HuH-7.5 (cell line): ENCODE measurements at places on chromosomes 4 and X.

GRCh38 chr4:24793219-24794005, 2.0 kb upstream of the SOD3 start:
- no peak for DNase-seq

DNA sequence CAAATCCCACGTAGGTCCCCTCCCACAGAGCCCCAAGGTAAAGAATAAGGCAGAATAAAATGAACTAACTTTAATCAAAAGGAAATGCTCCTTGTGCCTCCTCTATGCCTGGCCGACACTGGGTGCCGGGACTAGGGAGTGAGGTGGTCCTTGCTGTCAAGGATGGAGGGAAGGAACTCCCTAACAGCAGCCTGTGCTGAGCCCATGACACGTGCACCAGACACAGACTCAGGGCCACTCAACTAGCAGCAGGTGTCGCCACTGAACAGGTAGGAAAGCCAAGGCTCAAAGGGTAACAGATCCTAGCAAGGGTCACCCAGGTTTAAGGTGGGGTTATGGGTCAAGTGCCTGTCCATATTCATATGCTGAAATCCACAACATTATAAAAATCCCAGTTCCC, 29.2 kb downstream of the MSX1 start:
- DNase-seq: no peak

GRCh38 chr4:45358573-45359506, 632.5 kb upstream of the GNPDA2 start:
- DNase-seq: no peak

DNA sequence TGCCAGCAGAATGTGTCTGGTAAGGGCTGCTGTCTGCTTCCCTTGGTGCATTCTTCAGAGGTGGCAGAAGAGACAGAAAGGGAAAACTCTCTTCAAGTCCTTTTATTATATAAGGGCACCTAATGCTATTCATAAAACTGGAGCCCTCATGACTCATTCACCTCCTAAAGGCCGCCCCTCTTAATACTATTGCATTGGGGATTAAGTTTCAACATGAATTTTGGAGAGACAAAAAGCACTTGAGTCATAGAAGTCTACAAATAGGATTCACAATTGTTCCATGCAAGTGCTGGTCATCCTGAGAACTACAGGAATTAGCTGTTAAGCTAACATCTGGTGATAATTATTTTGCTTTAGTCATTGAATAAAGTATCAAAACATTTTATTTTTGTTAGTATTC, 349.5 kb downstream of the HS3ST1 start:
- no peak for DNase-seq

GRCh38 chrX:15913146-15913545, 58.5 kb upstream of the AP1S2 start:
- no peak for DNase-seq

DNA sequence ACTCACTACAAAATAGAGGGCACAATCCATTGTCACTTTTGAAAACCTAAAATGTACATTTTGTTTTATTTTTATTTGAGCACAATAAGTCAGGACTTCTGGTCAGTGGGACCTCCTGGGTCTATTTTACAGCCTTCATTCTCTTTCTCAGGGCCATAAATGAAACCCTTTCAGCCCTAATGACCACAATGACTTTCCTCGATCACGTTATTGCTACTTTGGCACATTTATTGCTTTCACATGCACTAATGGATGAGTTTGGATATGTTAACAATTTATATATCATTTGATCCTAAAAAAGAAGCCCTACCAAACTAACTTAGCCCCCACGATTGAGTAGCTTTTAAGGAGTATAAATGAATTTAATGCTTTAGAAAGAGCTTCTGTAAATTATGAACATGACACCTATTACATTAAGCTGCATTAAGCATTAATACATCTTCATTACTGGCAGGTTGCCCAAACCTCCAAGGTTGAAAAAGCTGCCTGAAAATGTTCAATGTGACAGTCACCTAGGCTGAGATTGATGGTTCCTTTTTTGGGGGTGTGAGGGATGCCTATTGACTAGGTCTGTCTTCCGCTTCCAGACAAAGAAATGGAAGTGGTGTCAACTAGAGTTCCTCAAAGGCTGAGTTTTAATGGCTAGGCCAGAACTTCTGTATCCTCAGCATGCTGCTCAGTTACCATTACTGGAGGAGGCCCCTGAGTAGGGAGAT, 296.4 kb downstream of the GPAT3 start:
- DNase-seq: no peak

GRCh38 chrX:131917588-131917987, 105.5 kb upstream of the STK26 start:
- DNase-seq: no peak

DNA sequence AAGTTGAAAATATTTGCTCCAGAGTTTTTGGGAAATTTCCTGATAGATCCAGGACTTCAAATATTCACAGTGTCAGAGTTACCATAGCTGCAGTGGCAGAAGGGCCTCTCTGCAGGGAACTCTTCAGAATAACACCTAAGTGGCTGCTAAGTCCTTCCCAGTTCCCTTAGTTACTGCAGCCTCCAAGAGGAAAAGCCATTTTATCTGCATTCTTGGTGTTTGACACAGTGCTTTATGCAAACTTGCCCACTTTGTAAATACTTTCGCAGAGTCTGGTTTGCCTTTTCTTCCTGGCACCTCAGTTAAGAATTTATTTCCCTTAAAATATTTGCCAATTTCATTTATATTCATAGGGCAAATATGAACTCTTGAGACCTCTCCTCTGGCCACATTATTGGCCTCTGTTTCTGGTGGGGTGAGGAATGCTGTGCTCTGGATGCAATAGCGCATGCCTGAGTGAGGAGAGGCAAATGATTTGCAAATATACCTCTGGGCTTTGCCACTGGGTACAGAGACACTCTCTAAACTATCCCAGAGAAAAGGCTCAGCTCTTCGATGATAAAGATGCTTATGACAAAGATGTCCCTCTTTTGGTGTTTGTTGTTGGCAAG, 566.3 kb upstream of the NR3C2 start:
- no peak for DNase-seq

DNA sequence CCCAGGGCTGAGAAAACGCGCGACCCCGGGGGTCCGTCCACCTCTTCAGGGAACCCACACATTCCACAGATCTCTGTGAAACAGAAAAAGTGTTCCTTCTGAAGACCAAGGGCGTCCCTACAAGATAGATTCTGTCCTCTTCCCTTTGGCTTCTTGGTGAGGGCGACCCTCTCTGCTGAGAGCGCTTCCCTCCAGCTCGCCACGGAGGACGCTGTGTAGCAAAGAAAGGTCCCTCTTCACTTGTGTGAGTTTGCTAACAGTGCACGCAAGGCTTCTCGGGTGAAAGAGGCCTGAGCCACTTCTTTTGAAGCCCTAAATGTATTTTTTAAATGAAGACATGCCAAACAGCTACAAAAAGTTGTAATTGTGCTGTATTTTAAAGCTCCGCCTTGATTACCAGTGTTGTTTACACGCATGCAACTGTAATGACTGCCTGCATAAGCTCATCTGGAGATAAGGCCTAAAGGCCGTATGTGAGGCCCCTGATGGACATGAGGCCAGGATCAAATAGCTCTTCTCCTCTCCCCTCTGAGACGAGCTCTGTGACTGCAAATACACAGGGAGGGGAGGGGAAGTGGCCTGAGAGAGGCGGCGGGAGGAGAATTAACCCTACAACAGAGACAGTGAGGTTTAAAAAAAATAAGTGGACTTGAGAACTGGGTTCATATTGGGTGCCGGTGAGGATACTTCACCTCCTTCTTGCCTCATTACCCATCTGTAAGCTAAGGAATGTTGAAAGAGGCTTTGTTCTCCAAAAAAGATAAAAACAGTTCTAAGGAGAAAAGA, 95.5 kb downstream of the SOWAHB start:
- no peak for DNase-seq

GRCh38 chr4:37754410-37755185, 68.4 kb upstream of the RELL1 start:
- no peak for DNase-seq

DNA sequence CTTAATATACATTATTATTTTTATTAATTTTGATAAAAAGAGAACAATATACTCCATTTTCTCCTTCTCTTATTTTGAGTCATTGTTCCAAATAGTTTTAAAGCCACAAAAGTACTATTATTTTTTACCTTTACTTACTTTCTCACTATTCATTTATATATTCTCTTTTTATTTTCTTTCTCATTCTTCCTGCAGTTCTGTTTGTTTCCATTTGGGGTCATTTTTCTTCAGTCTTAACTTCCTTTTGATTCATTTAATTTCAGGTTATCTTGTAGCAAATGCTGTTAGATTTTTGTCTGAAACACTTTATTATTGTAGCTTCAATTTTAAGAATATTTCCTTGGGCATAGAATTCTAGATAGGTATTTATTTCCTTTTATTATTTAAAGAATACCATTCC, 438.6 kb upstream of the EPHA5 start:
- DNase-seq: no peak

GRCh38 chrX:14476205-14476604, 53.1 kb upstream of the GLRA2 start:
- no peak for DNase-seq

DNA sequence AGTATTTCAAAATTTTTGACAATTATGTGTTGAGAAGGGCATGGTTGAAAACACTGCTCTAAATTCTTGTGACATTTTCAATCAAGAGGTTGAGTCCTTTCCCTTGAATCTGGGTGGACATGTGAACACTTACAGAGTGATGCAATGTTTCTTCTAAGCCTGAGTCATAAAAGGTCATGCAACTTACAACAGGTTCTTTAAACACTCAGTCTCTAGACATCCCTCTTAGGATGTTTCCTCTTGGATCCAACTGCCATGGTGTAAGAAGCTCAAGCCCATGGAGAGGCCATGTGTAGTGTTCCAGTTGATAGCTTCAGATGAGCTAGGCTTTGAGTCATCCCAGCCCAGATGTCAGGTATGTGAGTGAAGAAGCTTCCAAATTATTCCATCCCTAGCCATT, 232.2 kb upstream of the MAOA start:
- no peak for DNase-seq

DNA sequence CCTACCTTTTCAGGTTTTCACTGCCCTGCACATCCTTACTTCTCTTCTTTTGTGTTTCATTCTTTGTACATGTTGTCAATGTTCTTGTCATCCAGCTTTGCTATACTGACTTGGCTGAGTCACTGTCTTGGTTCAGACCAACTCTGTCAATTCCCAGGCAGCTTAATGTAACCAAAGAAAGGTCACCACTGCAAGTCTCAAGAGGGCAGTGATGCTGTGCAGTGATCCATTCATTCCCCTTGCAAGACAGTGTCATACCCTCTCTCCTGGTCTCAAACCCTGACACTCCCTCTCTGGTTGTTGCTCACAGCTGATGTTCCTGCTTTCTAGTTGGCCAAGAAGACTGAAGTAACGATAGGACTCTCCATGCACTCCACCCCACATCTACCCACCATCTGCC, 17.5 kb downstream of the RAB39B start:
- DNase-seq: no peak

- DNase-seq: no peak
Observed at GRCh38 chrX:151815398-151815797, 80.9 kb downstream of the CNGA2 start.

- no peak for DNase-seq
Observed at GRCh38 chr4:70518716-70519115, 347 bp downstream of the AMTN start.

- no peak for DNase-seq
Observed at GRCh38 chrX:79035421-79035820, 90.2 kb downstream of the P2RY10 start.

DNA sequence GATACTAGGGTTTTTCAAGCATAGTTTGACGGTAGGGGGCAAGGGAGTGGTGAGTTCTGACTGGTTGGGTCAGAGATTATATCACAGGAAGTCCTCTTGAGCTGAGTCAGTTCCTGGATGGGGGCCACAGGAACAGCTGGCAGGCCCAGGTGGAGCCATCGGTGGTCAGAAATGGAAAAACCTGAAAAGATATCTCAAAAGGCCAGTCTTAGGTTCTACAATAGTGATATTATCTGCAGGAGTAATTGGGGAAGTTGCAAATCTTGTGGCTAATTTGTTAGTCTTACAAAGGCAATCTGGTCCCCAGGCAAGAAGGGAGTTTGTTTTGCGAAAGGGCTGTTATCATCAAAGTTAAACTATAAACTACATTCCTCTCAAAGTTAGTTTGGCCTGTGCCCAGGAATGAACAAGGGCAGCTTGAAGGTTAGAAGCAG, 159.3 kb downstream of the PTCHD1 start:
- no peak for DNase-seq

- DNase-seq: no peak
Observed at GRCh38 chr4:89288430-89288829, 19.2 kb downstream of the GPRIN3 start.

DNA sequence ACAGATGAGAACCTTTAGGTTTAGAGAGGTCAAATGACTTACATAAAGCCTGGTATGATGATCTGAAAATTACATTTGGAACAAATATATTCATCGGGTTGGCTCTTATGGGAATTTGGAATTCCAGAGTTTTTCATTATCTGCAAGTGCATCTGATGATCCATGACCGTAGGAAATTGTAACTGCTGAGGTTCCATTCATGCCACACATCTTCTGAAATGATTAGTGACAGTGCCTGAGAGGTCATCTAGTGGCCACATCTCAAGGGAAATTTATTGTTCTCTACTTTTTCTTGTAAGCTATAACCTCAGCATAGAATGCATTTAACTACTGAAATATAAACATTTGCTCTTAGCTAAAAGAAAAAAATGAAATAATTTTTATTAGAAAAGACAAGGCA, 105.8 kb upstream of the NWD2 start:
- DNase-seq: no peak

DNA sequence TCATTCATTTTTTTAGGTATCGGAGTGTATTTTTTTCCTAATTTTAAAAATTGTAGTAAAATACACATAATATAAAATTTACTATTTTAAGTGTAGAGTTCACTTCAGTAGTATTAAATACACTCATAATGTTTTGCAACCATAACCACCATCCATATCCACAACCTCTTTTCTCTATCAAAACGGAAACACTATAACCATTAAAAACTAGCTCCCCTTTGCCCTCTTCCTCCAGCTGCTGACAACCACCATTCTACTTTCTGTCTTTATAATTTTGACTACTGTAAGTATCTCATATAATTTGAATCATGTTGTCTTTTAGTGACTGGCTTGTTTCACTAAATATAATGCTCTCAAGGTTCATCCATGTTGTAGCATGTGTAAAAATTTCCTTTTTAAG, 205.4 kb upstream of the CXorf51B start:
- no peak for DNase-seq

GRCh38 chr4:98505992-98506391, 152.4 kb downstream of the TSPAN5 start:
- no peak for DNase-seq

- DNase-seq: no peak
Observed at GRCh38 chr4:54550395-54551171, 107.2 kb upstream of the KIT start.
